ENCODE measurements at places on chromosomes 7 and 10. TPM values are rescaled to one million over a fixed set of nuclear protein-coding genes. Genes with fewer than 3 reads are reported as not detected.

FAM24B gene
- total RNA-seq = 3.0 TPM

PPP1R17 gene
- total RNA-seq = not detected

TRIM73 gene
- 2.0 TPM for total RNA-seq

HOXA2 gene
- 1.4 TPM for total RNA-seq

SAMD9L gene
- 32.4 TPM for total RNA-seq

OR2A5 gene
- total RNA-seq = not detected

TDRD1 gene
- 0.17 TPM for total RNA-seq

LDB1 gene
- 40.3 TPM for total RNA-seq

CCNJ gene
- 7.9 TPM for total RNA-seq

UNCX gene
- total RNA-seq = not detected

CHST3 gene
- 10.3 TPM for total RNA-seq

GRIFIN gene
- not detected for total RNA-seq

TSPAN15 gene
- 52.4 TPM for total RNA-seq

CARD11 gene
- 4.7 TPM for total RNA-seq

GPC2 gene
- 3.5 TPM for total RNA-seq

NODAL gene
- total RNA-seq = not detected
